ENCODE measurements at places on chromosomes 11 and 22.

- DNase-seq, result no peak
Observed at GRCh38 chr11:126348806-126349582, 6.5 kb upstream of the ST3GAL4 start.

GRCh38 chr11:107836851-107837250, 21.7 kb downstream of the SLC35F2 start:
- no peak for DNase-seq

DNA sequence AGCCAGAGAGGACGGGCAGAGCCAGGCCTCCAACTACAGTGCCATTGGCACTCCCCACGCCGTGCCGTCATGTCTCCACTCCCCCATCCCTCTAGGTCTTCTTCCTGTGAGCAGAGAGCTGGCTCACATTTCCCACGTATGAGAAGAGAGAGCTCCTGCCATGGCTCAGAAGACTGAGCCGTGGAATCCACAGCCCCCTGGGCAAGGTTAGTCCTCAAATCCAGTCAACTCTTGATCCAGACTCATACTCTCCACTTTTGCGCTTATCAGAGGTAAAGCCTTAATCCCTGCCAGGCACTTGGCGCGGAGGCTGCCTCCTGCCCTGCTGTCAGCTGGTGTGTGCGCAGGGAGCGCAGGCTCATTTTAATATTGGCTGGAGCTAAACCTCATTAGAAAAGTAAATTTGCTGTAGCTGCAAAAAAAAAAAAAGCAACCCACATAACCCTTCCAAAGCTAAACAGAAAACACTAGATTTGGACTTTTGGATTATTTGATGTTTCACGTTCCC, 4.7 kb downstream of the B3GAT1 start:
- DNase-seq, result no peak

GRCh38 chr11:113956986-113957385, 17.9 kb upstream of the HTR3A start:
- no peak for DNase-seq

- DNase-seq, result no peak
Observed at GRCh38 chr11:64029773-64030172, 6.0 kb upstream of the FLRT1 start.

DNA sequence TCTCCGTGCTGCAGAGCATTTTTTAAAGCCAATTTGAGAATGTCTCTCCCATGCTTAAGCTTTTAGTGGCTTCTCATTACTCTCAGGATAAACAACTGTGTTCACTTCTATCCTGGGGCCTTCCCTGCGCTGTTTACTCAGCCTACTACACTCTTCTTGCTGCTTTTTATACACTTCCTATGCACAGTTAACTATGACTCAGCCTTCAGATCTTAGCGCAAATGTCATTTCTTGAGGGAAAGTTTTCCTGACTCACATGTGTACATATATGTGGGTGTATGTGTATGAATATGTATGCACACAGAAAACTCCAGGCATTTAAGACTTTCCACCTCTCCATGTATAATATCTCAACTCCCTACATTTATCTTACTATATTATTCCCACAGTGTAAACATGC, 9.8 kb downstream of the THAP12 start:
- DNase-seq, result no peak

- DNase-seq, result no peak
Observed at GRCh38 chr11:121463689-121464335, 11.0 kb upstream of the SORL1-AS1 start.

GRCh38 chr22:19275919-19276600, 15.5 kb downstream of the CLTCL1 start:
- DNase-seq, result peak; percentile 18

DNA sequence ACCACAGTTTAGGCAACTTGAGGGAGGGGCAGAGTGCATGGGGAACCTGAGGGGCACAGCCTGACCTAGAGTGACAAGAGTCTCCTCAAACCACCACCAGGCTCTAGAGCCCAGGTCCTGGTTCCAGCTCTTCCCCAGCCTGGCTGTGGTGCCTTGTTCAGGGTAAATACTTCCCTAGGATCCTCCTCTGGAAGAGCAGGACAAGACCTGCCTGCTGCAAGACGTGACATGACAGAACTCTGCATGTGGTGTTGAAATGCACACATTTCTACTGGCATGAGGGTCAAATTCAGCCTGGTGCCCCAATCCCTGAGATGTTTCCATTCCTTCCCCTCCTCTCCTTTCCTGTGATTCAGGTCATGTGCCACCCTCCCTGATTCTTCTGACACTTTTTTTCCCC, 3.3 kb downstream of the SEC14L2 start:
- DNase-seq, result no peak

DNA sequence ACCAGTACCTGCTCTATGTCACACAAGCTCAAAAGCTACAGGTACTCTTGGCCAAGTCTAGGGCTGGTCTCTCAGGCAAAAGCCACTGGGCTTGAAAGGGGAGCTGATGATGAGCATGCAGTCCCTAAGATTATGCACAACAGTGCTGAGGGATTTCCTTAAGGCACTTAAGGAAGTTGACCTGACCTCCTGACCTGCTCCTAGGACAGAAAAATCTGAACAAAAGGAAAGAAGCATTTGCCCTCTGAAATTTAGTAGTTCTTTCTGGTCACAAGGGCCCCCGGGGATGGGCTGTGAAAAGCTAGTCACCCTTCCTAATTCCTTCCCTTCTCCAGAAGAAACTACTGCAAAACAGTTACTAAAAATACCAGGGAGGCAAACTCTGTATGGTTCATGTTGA, 83.6 kb upstream of the PHOX2A start:
- no peak for DNase-seq

DNA sequence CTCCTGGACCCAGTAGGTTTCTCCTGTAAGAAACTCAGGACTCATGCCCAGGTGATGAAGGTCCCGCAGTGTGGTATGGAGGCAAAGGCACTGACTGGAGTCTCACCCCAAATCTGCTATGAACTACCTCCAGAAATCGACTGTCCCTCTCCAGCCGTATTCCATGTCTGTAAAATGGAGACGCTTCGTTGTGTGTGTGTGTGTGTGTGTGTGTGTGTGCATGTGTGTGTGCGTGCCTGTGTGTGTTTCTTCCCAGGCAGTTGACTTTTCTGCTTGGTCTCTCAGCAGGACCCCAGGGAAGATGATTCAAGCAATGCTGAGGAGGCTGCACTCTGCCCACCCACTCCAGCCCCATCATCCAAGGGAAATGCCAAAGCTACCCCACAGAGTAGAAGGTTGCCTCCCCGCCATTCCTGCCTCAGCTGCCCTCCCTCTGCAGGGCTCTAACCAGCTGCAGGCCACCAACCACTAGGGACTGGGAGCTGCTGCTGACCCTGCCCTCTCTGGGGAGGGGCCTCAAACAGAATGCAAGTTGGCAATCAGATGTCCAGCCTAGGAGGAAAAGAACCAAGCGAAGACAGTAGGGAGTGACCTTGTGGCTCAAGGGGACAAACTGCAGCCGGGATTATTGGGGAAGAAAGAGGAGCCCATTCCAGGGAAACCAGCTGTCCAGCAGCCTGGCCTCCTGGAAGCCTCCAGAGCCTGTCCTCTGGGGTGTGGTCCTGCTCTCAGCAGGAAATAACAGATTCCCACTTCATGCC, 56.2 kb downstream of the SLC22A12 start:
- DNase-seq, result no peak

GRCh38 chr22:33112580-33112979, 54.4 kb upstream of the SYN3 start:
- no peak for DNase-seq

DNA sequence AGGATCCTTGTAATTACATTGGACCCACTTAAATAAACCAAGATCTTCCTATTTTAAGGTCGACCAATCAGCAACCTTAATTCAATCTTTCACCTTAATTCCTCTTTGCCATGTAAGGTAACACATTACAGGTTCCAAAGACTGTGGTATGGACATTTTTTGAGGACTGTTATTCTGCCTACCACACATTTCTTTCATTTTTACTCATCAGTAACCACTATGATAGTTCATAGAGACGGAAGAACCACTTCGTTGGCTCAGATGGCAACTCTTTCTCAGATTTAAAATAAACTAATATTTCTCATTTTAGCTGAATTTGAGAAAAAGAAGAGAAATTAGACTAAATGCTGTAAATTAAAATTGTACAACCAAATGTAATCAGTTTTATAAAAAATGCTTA, 96.3 kb downstream of the PAX6 start:
- no peak for DNase-seq

GRCh38 chr11:1041471-1041870, 5.0 kb upstream of the MUC6 start:
- DNase-seq, result no peak

DNA sequence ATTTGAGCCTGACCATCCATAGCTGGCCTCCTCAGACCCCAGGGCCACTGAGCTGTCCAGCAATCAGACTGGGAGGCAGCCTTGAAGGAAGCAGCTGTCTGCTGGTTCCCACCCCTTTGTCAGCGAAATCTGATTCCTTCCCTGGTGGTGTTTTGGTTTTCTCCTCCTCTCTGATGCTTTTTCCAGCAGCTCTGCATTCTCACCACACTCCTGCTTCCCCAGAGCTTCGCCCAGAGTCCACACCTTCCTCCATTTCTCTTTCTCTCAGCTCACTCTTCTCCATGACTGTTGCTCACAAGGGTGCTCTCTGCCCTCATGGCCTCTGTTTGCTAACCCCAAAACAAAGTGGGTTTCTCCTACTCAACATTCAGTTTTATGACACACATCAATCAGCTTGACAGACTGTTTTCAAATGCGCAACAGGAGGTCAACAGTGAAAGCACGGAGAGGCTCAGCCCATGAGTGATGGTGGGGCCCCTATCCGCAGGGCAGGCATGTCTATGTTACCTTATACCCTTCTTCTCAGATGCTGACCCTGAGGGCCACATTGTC, 130.6 kb upstream of the MTNR1B start:
- DNase-seq, result peak; percentile 52

DNA sequence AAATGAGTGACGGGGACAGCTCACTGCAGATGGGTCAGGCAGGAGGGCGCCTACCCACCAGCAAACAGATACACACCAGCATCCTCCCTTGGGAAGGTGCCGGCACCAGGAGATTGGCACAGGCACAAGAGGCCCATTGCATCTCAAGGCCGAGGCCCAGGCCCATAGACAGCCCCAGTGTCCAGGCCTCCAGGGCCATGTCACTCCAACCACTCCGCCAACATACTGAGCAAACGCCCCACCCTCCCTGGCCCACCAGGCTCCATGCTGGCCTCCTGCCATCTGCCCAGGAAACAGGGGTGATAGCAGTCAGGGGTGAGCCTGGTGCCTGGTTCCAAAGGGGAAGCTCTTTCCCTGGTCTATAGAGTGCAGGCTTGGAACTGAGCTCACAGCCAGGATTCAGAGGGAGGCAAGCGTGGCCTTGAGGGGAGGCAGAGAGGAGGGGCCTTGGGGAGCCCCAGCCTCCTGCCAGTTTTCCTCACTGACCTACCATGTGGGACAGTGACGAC, 34.7 kb downstream of the PISD start:
- no peak for DNase-seq

DNA sequence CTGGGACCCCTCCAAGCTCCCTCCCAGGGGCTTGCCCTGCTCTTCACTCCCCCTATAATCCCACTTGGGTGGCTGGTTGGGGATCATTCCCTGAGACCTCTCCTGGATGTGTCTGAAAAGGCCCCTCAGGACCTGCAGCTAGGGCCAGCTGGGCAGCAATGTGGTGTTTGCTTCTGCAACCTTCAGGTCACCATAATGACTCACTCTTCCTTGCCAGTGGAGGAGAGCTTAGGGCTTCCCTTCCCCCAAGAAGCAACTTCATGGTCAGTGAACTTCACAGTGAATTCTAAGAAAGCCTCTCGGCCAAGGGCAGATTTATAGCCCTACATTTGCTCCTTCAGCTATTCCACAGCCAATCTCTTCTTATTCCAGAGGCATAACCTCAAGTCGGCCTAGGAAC, 45.1 kb upstream of the TSPAN18 start:
- no peak for DNase-seq

GRCh38 chr11:134853992-134854991, 442.2 kb upstream of the B3GAT1 start:
- DNase-seq, result no peak

GRCh38 chr22:37765498-37765897, 42.2 kb upstream of the GCAT start:
- DNase-seq, result no peak

- no peak for DNase-seq
Observed at GRCh38 chr11:102534261-102534872, 3.8 kb upstream of the MMP7 start.

DNA sequence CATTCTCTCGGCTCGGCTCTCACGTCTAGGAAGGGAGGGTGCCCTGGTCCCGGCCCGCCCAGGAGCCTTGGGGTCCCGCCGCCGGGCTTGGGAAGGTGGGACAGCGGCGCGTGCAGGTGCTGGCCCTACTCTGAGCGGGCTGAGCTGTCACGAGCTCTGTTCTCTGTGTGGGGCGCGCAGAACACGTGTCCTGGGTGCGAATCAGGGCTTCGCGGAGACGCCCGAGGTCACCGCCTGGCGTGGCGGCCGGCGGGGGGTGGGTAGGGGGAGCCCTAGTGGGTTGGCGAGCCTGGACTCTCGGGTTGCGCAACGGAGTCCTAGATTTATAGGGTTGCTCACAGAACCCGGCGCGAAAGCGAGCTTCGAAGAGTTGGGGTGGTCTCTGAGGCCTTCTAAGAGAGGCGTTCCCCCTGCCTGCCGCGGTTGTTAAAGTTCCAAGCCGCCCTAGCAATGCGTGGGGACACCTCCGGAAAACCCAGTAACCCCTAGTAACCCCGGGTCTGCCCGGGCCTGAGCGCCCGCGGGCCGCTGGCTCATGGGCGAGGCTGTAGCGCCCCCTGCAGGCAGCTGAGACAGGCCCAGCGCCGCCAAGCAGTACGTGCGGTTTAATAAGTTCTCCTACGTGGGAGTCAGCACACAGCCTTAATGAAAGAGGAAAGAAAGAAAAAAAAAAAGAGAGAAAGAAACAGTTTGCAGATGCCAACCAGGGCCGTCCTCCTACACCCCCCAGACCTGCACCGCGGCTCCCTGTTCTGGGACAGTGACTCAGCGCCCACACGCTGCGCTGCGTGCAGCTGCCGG, 2.7 kb downstream of the ADM start:
- DNase-seq, result peak; percentile 66

DNA sequence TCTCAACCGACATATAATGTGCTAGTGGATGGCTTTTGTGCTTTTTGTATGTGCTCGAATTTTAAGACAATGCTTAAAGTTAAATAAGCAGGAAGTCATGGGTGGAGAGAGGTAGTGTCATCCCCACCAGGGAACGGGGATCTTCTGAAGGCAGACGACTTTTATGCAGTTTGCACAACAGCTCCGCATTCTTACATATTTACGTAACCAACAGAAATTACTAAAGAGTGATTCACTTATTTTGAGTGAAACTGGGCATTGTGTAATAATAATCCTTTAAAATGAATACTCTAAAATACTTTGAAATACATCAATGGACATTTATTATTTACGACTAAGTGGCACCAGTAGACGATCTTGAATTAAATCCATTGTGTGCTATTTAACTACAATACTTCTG, 305.1 kb downstream of the CNTN5 start:
- DNase-seq, result no peak

GRCh38 chr11:93054279-93054678, 84.8 kb downstream of the MTNR1B start:
- no peak for DNase-seq

DNA sequence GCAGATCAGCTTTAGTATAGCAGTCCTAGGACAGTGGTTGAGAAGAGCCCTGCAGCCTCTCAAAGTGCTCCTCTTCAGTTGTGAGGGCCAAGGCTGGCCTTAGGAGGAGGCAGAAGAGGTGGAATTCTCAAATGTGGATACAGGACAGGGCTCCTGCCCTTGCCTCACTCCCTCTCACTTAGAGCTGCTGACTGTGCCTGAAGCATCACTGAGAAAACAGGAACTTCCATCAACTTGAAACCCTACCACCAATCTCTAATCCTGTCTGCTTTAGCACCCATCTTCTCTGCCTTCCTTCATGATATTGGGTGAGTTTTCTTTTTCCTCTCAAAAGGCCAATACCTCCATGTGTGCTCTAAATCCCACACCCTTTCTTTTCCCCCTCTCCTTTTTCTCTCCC, 14.4 kb upstream of the UCP3 start:
- no peak for DNase-seq
